ENCODE measurements at places on chromosomes 11 and 22.

DNA sequence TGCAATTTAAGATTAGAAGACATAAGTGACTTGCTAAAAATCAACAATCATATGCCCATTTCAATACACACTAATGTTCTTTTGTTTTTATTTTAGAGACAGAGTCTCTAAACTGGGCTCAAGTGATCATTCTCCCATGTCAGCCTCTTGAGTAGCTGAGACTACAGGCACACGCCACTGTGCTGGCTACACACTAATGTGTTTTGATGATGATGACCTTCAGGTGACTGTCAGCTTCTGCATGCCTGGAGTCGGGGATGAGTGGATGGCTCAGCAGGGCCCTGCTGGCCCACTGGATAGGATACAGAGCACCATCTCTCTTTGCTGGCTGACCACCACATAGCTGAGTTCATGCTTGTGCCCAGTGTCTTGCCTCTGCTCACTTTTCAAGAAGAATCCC, 27.0 kb upstream of the POU2AF1 start:
- DNase-seq = no peak

GRCh38 chr11:33438301-33438700, 181.1 kb downstream of the HIPK3 start:
- DNase-seq = no peak

GRCh38 chr11:1160231-1161101, 2.7 kb downstream of the MUC5AC start:
- no peak for DNase-seq

GRCh38 chr11:66745356-66746235, 16.6 kb upstream of the SPTBN2 start:
- DNase-seq = no peak

DNA sequence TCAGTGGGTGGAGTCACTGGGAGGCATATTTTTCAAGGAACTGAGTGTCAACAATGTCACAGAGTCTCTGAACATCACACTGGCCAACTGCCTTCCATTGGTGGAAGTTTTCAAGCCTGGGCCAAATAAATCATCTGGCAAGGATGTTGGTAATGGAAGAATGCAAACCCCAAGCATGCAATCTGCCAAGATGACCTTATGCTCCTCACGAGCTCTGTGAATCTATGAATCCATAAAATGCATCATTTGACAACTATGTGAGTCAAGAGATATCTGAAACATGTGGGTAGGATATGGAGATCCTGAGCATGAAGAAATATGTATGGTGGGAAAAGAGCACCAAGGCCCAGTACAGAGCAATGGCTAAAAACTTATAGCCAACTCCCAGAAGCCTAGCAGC, 122.2 kb downstream of the PLEKHA7 start:
- no peak for DNase-seq

DNA sequence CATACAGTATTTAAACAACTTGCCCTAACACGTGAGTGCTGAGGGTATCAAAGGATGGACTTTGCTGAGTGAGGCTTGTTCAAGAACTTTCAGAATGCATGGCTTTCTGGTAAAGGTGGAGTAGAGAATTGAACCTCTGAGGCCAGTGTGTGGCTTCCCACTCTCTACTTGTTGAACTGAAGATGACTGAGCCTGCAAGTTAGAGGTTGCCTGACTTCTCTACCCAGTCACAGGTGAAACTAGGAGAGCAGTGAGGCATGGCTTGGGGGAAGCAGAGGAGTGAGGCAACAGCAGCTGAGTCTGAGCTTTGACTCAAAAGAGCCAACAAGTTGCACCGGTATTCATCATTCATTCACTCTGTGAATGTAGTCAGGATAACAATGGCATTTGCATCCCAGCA, 256.4 kb upstream of the SESN3 start:
- no peak for DNase-seq

GRCh38 chr11:18669219-18669596, 29.4 kb upstream of the TMEM86A start:
- no peak for DNase-seq

- no peak for DNase-seq
Observed at GRCh38 chr11:2540223-2540991, 95.6 kb downstream of the KCNQ1 start.

GRCh38 chr22:22942511-22943329, 55.1 kb downstream of the IGLL5 start:
- no peak for DNase-seq

- no peak for DNase-seq
Observed at GRCh38 chr11:9017773-9018172, 14.0 kb upstream of the NRIP3 start.

DNA sequence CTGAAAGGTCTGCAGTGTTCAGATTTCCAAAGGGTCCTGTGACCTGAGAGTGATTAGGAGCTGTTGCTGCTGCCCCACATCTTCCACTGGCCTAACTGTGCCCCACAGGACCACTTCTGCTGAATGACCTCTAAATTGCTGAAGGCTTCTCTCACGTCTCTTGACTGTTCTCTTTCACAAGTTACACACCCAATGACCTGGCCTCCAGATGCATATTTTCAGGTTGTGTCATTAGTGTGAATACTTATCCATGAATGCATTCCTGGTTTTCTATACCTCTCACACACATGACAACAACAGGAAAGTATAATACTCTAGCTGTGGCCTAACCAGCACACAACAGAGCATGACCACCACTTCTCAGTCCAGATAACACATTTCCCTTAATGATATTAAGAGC, 15.4 kb downstream of the PRR14L start:
- DNase-seq = peak; percentile 28

GRCh38 chr22:19998991-19999820, 17.4 kb downstream of the ARVCF start:
- DNase-seq = no peak

- no peak for DNase-seq
Observed at GRCh38 chr22:46378426-46379065, 43.0 kb downstream of the TRMU start.

GRCh38 chr22:37940698-37941376, 12.6 kb downstream of the C22orf23 start:
- no peak for DNase-seq

GRCh38 chr11:16986434-16987204, 27.6 kb downstream of the PLEKHA7 start:
- DNase-seq = no peak

DNA sequence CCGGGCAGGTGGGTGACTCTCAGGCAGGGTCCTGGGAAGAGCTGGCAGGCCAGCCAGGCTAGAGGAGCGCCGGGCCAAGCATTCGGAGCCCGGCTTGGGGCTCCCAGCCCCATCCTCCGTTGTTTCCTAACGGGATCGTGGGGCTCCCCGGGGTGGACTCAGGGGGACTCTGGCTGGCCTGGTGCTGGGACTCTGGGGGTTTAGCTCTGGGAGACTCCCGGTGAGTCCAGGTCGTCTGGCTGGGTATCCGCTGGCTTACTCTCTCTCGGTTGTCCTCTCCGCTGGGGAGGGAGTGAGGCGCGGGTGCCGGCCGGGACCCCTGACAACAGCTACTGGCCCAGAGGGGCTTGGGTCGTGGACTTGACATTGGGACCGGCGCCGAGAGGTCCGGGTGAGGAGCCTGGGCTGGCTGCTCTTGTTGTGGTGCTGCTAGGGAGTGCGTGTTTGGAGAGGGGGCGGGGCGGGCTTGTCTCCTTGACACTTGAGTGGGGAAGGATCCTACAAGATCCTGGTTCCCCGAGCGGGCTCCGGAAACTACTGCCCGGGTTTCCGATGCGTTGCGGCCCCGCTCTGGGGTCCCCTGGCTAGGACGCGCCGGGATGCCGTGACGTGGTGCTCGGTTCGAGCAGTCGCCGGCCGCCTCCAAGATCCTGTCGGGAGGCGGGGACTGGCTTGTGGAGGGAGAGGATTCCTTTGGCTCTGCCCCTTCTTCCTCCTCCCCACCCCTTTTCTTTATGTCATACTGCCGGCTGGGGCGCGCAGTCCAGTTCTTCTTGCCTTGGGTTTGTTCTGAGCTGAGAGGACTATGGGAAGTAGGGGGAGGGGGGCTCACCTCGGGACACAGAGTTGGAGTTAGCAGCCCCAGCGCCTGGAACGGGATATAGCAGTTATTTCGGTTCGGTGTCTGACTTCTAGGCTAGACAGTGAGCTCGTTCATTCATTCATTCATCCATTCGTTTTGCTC, 585 bp downstream of the EMSY start:
- DNase-seq = peak; percentile 86

DNA sequence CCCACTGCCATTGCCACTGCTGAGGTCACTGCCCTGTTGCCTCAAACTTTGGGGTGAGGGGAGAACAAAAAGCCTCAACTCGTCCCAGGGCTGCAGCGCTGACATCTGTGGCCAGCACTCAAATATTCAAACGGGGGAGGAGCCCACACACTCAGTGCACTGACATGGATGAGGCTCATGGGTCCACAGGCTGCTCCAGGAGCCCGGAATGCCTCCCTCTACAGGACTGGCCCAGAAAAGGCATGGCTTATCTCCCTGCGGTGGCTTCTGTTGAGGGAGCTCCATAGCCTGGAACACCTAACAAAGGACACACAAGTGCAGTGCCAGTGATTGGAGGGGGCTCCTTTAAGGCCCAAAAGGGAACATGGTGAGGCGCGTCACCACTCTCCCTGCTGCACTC, 341.1 kb upstream of the LUZP2 start:
- no peak for DNase-seq

GRCh38 chr11:17395554-17395961, 7.1 kb upstream of the KCNJ11 start:
- no peak for DNase-seq

- DNase-seq = no peak
Observed at GRCh38 chr11:19725379-19726079, 12.9 kb downstream of the NAV2 start.

DNA sequence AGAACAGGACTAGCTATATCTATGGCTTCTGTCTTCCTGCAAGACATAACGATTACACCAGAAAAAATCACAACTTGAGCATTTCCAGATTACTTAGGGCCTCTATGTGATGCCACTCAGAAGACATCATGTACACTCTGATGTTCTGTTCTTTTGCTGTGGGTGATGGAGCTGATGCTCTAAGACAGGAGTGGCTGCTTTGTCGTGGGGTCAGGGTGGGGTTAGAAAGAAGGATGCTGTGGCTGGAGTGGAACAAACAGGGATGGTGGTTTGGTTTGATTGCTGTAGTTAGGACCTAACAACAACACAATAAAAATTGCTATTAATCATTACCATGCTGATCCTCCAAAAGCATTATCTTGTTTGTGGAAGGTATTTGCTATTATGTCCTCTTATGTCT, 120.3 kb upstream of the ARHGAP20 start:
- DNase-seq = no peak

- no peak for DNase-seq
Observed at GRCh38 chr11:116224889-116225200, 547.9 kb downstream of the BUD13 start.

GRCh38 chr11:33988586-33989370, 62.8 kb upstream of the CAPRIN1 start:
- DNase-seq = no peak

GRCh38 chr22:48538291-48538820, 1289.3 kb downstream of the BRD1 start:
- DNase-seq = no peak

- no peak for DNase-seq
Observed at GRCh38 chr11:76935042-76935441, 74.3 kb downstream of the ACER3 start.

GRCh38 chr11:75429902-75430713, 2.9 kb downstream of the KLHL35 start:
- peak; percentile 52 for DNase-seq

DNA sequence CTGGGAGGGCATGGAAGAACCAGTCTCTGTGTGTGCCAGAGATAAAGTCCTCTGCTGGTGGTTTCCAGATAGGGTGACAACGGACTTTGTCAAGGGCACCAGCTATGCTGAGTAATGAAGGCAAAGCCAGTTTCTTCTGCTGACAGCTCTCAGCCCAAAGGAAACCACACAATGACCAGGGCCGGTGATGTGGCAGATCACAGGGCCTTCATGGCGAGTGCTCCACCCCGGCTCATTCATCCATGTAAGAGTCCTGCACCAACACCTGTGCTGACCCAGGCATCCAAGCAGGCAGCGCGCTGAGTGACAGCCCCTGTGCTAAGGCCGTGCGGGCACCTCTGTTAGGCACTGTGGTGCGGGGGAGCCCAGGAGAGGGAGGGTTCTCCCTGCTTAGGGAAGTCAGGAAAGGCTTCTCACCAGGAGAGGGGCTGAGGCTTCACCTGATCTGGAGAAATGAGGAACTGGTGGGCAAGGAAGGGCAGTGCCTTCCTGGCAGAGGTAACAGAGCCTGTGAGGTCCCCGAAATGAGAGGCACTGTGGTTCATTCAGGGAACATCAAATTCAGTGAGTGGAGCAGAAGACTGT, 33.8 kb downstream of the TP53I11 start:
- DNase-seq = no peak

DNA sequence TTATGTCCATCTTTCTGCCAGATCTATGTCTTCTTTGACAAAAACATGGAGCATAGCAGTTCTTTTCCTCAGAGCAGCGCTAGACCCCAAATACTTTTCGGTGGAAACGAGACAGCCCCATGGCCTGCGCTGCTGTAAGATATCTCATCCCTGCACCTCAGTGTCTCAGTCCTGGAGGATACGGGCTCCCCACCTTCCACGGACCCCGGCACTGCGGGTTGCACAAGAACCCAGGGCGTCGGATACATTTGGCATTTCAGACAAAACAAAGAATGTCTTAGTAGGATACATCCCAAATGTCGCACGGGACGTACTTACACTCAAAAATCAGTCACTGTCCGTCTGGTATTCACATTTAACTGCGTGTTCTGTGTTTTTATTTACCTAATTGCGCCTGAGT, 9.9 kb upstream of the GAL start:
- DNase-seq = no peak

DNA sequence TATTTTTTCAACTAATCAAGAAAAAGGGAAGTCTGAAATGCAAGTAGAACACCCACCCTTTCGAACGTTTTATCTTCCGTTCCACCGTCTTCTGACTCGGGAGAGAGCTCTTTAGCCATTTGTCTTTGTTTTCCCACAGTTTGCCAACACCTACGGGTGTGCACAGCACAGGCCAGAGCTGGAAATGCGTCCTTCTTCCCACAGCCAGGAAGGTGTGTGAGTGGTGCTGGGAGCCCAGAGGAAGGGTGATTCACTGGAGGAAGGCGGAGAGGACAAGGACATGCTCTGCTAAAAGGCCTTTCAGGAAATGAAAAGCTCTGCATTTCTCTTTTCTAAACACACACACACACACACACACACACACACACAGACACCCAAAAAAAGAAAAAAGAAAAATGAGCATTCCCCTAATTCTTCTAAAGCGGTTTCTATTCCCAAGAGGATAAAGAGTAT, 18.5 kb downstream of the ENDOD1 start:
- no peak for DNase-seq

GRCh38 chr11:57763568-57763967, 2.0 kb downstream of the CTNND1 start:
- no peak for DNase-seq

GRCh38 chr11:130737041-130737830, 179.0 kb downstream of the SNX19 start:
- no peak for DNase-seq

DNA sequence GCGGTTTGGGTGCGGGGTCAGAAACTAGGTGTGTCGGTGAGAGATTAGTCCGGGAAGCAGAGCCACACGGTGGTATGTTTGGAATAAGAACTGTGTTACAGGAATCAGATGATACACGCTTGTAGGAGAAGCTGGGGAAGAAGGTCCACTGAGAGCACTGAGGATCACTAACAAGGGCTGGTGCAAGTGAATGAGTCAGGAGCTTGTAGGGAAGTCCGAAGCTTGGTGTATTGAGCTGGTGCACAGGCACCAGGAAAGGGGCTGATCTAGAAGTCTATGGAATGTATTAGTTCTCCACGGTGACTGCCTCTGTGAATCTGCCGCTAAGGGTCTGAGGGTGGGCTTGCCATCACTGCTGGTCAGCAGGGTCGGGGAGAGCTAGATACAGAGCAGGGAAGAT, 18.8 kb upstream of the GRK3 start:
- no peak for DNase-seq

- no peak for DNase-seq
Observed at GRCh38 chr22:21652547-21653545, 10.7 kb downstream of the SDF2L1 start.
